ENCODE measurements at places on chromosomes 5 and 9.

DNA sequence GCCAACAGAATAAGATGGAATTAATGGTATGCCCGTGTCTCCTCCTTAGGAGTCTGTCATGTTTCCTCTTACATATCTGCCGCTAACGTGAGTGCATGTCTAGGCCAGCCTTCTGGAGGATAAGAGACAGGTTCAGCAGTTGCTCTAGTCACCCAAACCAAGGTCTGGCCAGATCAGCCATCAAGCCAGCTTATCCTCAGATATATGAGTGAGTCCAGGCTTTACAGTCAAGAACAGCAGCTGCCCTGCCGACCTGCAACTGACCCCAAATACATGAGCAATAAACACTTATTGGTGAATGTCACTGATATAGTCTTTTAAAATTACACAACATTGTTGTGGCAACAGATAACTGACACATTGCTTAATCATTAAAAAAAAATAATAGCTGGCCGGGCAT, 123.5 kb downstream of the TSSK1B start:
- DNase-seq = no peak

- DNase-seq = no peak
Measured at GRCh38 chr9:108668191-108668937, 187.4 kb downstream of the ACTL7B start.

DNA sequence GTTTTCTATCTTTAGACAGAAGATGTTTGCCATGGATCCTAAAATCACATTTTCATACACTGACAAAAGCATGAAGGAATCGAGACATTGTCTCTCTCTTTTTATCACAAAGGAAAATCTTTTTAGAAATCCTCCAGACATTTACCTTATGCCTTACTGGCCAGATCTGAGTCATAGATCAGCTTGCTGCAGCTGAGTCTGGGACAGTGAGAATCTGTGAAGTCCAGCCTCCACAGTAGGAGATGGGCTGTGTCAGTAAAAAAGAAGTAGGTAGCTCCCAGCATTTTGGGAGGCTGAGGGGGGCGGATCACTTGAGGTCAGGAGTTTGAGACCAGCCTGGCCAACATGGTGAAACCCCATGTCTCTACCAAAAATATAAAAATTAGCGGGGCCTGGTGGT, 333.4 kb upstream of the ZNF462 start:
- no peak for DNase-seq

DNA sequence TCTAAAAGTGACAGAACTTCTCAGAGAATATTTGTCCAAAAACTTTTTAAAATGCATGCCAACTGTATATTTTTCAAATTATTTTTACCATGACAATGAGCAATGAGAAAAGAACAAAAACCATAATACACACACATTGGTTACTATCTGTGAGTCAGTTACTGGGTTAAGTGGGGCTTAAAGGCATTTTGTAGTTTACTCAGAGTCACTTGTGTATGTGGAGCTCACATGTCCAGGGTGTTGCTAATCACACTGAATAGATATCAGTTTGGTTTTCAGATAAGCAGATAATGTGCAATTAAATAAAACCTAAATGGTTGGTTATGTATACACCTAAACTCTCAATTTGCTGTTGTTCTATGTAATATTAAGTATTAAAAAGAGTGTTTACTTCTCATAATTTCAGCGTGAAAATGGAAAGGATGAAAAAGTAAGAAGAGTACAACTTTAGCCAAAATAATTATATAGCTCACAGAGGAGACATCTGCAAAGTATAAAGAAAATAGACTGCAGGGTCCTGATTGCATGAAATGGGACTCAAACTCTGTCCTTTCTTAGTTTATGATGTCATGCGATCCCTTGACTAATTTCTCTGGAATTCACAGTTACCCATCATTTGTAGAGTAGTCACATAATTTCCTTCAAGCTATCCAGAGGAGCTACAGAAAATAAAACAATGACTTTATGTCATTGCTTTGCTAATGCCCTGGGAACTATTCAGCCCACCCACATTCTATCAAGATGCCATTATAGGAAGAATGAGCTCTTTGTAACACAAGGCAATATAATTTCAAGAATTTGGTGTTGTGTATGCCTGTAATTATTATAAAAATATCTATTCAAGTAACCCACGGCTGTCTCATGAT, 388.0 kb upstream of the ZNF608 start:
- DNase-seq = no peak

GRCh38 chr9:79154806-79155205, 417.0 kb upstream of the TLE4 start:
- DNase-seq = no peak

DNA sequence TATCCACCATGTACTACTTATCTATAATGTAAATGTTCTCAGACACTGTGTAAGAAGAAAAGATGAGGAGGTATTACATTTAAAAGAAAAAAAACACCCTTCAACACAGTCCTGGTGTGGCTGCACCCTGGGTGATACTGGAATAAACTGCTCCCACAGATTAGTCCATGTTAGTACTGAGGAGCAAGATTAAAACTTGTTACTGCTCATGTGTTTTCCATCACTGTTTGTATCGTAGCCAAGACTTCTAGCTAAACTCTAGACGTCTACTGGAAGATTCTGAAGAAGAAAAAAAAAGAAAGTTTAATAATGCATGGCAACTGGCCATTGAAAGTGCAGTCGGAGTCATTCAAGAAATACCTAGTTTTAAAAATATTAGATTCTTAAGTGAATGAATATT, at the start of gene ASPN:
TSS of gene ASPN (minus strand) at position 178 of the 400 bp plus-strand sequence.
- no peak for DNase-seq

GRCh38 chr5:61788548-61788947, 456.5 kb downstream of the ZSWIM6 start:
- no peak for DNase-seq

DNA sequence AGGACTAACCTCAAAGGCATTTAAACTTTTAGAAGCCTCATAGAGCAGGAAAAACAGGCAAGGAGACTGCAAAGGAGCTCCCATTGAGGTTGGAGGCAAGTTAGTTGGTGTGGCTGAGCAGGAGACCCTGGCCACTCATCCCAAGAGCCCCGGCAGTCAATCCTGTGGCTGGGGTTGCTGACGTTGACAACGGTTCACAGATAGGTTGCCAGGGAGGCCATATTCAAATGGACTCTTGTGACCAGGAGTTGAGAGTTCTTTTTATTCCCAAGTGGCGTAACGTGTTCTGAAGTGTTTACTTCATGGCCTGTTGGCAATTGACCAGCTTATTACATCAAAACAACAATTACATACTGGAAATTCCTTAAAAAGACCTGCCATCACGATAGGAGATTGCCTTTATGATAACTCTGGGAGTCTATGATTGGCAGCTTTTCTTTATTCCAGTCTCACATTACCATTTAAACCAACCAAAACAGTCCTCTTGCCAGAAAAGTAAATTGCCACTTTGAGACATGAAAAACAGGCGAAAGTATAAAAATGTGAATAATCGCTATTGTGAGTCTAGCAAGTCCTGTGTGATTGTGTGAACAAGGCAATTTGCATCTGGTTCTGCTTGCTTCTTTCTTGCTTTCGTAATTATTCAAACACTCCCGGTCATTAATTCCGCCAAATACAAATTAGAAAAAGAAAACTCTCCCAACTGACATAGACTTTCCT, 394.9 kb downstream of the MED10 start:
- DNase-seq = no peak

GRCh38 chr5:150298701-150299451, 3.8 kb downstream of the ARSI start:
- DNase-seq = no peak

- no peak for DNase-seq
Measured at GRCh38 chr5:88374391-88374790, 105.7 kb upstream of the TMEM161B start.

DNA sequence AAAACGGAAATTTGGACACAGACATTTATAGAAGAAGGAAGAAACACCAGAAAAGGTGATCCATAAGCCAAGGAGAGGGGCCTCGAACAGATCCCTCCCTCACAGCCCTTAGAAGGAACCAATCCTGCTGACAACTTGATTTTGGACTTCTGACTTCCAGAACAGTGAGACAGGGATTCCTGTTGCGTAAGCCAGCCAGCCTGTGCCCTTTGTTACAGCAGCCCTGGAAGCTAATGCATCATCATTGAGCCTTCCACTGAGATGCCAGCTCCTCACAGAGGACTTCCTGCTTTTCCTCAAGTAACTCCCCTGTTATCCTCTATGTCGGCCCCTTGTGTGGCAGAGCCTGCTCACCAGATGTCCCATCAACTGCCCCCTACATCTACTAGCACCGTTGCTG, 94.1 kb downstream of the JMY start:
- no peak for DNase-seq

GRCh38 chr9:19922476-19923118, 133.8 kb upstream of the SLC24A2 start:
- no peak for DNase-seq

GRCh38 chr9:129598089-129598596, 22.8 kb downstream of the C9orf50 start:
- DNase-seq = no peak

DNA sequence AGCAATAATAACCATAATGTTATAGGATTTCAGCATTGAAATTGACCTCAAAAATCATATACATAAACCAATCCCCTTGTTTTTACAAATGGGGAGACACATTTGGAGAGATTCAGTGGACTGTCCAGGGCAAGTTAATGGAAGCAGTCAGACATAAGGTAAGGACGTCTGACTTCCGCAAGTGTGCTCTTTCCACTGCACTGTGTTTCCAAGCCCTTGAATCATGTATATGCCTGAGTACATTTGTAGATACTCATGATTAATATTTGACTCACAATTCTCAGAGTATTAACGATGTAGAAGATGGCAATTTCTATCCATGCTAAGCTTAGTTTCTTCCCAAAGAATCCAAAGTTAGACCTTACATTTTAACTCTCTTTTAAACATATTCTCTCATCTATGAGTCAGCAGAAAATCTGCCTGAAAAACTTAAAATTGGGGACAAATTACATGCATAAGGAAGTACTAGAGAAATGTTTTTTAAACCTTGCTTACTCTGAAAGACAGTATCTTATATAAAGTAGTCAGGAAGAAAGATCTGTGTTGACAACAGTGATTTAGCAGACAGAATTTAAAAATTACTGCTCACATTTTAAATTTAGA, 165.3 kb downstream of the NFIB start:
- DNase-seq = no peak

GRCh38 chr5:98714710-98715288, 58.7 kb upstream of the RGMB start:
- DNase-seq = no peak

DNA sequence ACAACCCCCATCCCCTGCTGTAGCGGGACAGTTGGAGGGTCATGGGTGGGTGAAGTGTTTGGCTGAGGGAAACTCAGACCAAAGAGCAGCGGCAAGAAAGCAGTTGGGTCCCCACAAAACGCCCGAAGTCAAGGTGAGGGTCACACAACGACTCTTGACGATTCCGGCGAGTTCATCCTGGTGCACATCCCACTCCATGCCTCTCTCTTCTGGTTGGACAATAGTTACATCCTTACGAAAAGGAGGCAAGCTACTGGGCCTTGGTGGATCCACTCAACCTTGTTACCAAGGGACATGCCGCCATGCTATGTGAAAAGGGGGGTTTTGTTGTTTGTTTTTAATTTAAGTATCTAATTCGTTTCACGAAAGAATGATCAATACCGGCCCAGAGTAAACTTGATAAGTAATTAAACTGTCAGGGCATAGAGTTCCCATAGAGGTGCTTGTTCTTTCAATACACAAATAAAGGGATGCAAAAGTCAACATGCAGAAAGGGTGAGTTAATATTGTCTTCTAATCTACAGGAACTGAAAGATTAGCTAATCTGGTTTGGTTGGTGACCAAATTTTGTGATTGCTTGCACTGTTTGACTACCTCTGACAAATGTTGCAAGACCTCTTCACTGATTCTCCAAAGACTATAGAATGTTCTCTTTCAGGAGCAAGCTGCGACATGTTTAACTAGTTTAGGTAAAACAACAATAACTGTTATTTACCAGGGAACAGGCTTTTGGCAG, 732 bp upstream of the SMIM15 start:
- DNase-seq = no peak

DNA sequence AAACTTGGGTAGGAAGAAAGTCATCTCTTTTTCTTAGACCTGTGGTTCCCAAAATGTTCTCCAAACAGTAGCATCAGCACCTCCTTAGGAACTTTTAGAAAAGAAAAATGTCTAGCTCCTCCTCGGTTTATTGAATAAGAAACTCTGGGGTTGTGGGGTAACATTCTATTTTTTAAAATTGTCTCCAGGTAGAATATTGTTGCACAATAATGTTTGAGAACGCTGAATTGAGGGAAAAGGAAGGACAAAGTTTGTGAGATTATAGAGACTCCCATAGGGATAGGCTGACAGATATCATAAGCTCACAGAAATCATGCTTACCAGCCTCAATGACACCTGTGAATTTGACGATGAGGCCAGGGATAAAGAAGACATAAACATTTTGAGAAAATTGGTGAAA, 1199.0 kb upstream of the CDH6 start:
- DNase-seq = no peak

DNA sequence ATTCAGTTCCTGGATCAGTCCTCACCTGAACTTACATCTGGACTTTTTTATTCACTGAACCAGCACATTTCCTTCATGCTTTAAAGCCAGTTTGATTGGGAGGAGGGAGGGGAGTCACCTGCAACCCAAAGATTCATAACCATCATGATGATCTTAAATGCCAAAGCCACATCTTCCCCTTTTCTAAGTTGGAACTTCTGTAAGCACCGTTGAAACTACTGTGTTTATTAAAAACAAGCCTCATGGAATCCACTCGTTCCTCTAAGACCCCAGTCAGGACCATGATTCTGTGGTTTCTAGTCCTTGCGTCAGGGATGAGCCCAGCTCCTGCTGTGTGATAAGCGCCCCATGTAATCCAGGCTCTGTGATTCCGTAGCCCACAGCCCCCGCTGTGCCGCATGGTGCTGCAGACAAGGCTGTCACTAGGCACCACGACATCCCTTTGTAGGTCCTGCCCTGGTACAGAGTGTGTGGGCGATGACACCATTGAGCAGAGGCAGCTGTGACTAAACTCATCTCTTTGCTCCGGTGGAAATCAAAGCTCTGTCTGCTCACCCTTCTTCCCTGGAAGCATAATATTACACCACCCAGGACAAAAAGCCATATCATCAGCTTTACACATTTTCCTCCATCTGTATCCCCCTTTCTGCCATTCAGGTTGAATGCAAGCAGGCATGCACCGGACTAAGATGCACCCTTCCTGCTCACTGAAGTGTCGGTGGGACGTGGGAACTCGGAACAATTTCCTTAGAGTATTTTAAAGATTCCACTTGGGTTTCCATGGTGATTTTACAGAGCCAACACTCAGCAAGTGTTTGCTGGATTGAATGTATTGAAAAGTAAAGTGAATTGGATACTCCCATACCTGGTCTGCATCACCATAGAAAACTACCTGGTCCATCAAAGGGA, 132.0 kb upstream of the FSTL4 start:
- DNase-seq = no peak

DNA sequence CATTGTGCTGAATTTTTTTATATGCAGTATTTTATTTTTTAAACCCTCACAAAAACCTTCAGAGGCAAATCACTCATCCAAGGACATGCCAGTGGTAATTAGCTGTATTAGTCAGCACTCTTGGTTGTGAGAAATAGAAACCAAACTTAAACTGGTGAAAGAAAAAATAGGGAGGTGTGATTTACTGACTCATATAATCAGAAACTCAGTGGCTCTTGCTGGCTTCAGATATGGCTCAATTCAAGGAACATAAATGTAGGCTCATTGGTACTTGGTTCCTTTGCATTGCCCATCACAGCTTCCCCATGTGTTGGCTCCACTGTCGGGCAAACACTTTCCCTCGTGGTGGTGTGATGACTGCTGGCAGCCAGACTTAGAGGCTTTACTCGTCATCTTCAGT, 497.2 kb downstream of the MAT2B start:
- peak; percentile 39 for DNase-seq
